ENCODE measurements at places on chromosomes 11 and 22.
A peak's percentile ranks its signal among the peaks of the same experiment; 100 is the strongest.

DNA sequence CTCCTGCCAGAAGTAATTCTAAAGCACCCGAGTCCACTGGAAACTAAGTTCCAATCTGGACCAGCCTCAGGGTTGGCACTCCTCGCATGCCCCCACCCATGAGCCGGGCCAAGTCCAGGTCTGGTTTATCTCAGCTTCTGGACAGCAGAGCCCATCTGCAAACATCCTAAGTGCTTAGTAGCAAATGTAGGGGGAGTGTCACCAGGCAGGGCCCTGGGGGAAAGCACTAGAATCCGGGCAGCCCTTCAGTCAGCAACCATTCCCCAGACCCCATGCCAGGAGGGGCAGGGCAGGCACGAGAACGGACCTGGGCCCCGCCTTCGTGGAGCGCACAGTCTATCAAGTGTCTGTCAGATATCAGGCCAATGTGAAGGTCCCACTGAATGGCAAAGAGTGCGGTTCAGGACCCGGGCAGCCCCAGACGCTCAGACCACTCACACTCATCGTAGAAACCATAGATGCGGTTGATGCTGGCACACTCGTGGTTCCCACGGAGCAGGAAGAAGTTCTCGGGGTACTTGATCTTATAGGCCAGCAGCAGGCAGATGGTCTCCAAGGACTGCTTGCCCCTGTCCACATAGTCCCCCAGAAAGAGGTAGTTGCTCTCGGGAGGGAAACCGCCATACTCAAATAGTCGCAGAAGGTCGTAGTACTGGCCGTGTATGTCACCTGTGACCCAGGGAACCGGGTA is 1.3 kb downstream of the PPP1CA start:
- no peaks in the 10 kb centered on the region for H3K27me3 ChIP-seq
- peaks cover 43% of the 10 kb centered on the region for H3K4me1 ChIP-seq
- H3K4me3 ChIP-seq = peak overlapping the region; percentile 99
- H3K27ac ChIP-seq = peak overlapping the region; percentile 88
- DNase-seq = no peak
- H3K36me3 ChIP-seq = peaks cover 60% of the 10 kb centered on the region

- H3K4me3 ChIP-seq = no peak overlapping the region
- no peak for DNase-seq
- no peaks in the 10 kb centered on the region for H3K4me1 ChIP-seq
- peaks cover 19% of the 10 kb centered on the region for H3K27me3 ChIP-seq
- no peaks in the 10 kb centered on the region for H3K36me3 ChIP-seq
Observed at GRCh38 chr11:95344932-95345642, 114.1 kb upstream of the SESN3 start.

DNA sequence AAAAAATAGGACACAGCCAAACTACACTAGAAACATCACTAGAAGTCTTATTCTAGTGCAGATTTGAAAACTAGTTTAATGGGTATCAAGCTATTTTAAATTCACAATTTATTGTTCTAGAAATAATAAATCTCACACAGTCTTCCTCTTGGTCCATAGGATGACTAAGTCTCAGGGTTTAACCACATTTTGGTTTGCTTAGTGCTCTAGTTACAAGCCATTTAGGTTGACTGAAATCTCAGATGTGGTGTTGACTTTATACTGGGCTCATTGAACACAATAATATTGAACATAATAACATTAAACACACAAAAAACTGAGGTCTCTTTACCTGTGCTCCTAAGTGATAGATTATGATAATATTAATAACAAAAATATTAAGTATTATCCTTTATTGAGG is 760.3 kb upstream of the CCDC179 start:
- no peaks in the 10 kb centered on the region for H3K27me3 ChIP-seq
- H3K4me3 ChIP-seq = no peak overlapping the region
- H3K4me1 ChIP-seq = no peaks in the 10 kb centered on the region
- DNase-seq = no peak
- no peaks in the 10 kb centered on the region for H3K36me3 ChIP-seq

GRCh38 chr11:2927851-2928604 is 1.2 kb downstream of the PHLDA2 start:
- peaks cover 15% of the 10 kb centered on the region for H3K4me1 ChIP-seq
- peaks cover 10% of the 10 kb centered on the region for H3K36me3 ChIP-seq
- peaks cover 6% of the 10 kb centered on the region for H3K27me3 ChIP-seq
- H3K4me3 ChIP-seq = peak overlapping the region; percentile 76
- no peak for DNase-seq

DNA sequence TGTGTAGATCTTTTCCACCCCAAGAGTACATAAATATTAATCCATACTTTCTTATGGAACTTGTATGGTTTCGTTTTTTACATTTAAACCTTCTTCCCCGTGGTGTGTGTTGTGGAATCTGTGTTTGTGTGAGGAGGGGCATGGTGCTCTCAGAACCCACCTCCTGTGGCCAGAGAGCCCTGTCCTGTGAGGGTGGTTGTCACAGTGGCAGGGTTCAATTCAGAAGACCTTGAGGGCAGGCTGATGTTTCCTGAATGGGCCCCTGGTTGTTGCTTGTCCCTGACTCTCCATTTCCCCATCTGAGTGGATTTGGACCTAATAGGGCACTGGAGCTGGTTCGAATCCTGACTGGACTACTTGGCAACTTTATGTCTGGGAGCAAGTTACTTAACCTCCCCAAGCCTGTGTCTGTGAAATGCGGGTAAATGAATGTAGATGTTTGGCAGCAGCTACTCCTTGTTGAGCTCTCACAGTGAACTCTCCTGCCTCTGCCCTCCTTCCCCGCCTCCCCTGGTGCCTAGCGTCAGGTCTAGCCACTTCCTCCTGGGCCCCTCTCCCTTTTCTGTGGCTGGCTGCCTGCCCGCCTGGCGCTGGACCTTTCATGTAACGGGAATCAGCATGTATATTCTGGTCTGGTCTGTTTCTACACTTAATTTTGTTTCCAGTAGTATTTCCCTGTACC is 7.3 kb downstream of the NEAT1 start:
- DNase-seq = no peak
- H3K27ac ChIP-seq = peak overlapping the region; percentile 99
- peaks cover 93% of the 10 kb centered on the region for H3K36me3 ChIP-seq
- H3K27me3 ChIP-seq = no peaks in the 10 kb centered on the region
- peaks cover 91% of the 10 kb centered on the region for H3K4me1 ChIP-seq
- peak overlapping the region; percentile 100 for H3K4me3 ChIP-seq

DNA sequence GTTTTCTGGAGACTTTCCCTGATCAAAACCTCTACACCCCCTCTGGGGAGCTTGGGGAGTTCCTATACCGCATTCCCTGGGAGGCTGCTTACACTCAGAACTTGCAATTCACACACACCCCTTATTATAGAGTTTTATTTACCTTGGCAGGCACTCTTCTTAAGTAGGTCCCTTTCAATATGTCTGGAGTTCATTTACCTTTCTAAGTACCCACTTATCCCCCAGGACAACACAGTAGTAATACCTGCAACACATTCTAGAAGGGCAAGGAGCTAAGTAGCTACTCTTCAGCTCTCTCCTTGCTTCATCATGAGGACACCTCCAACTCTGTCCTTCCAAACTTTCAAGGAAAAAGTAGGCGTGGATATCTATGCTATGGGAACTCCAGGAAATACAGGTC is 127.8 kb upstream of the ANO3 start:
- H3K27me3 ChIP-seq = no peaks in the 10 kb centered on the region
- no peak overlapping the region for H3K27ac ChIP-seq
- no peaks in the 10 kb centered on the region for H3K4me1 ChIP-seq
- no peak overlapping the region for H3K4me3 ChIP-seq

DNA sequence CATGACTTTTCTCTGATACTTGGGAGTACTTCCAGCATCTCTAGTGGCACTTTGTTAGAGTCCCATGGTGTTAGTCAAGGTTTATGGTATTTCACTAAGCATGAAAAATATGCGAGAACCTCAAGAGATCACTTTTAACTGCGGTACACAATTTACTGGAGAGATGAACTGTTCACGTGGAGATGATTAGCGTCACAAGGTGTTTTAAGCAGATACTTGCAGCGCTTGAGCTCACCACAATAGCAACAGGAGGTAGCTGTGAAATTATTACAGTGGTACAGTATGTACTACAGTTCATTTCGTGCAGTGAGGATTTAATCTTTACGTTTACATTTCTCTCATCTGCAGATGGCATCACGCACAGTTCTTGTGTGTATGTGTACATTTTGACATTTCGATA is 4.5 kb downstream of the PARVA start:
- no peak overlapping the region for H3K27ac ChIP-seq
- H3K27me3 ChIP-seq = peaks cover 51% of the 10 kb centered on the region
- no peak for DNase-seq
- no peaks in the 10 kb centered on the region for H3K36me3 ChIP-seq
- no peak overlapping the region for H3K4me3 ChIP-seq

GRCh38 chr22:38078046-38078840 is 5.7 kb downstream of the SLC16A8 start:
- peaks cover 1% of the 10 kb centered on the region for H3K4me1 ChIP-seq
- peaks cover 7% of the 10 kb centered on the region for H3K36me3 ChIP-seq
- DNase-seq = no peak

DNA sequence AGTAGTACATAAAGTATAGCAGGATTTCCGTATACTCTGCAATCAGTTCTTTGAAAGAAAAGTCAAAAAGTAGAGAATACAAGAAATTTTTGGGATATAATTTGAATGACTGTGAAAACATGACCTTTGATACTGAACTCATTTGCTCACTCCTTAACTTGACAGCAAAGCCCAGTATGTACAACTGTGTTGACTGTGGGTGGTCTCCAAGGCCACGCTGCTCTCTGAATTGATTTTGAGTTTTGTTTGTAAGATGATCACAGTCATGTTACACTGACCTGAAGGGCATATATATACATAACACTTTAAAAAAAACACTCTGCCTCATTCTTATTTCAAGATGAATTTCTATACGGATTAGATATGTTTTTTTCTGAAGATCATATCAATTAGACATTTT is 9.5 kb upstream of the AMOTL1 start:
- no peak overlapping the region for H3K4me3 ChIP-seq
- peaks cover 20% of the 10 kb centered on the region for H3K27me3 ChIP-seq
- no peaks in the 10 kb centered on the region for H3K36me3 ChIP-seq
- no peak for DNase-seq
- H3K27ac ChIP-seq = no peak overlapping the region
